ENCODE measurements at places on chromosomes 12 and 14.

GRCh38 chr12:42162193-42162592, 17.5 kb upstream of the GXYLT1 start:
- no peak for DNase-seq

DNA sequence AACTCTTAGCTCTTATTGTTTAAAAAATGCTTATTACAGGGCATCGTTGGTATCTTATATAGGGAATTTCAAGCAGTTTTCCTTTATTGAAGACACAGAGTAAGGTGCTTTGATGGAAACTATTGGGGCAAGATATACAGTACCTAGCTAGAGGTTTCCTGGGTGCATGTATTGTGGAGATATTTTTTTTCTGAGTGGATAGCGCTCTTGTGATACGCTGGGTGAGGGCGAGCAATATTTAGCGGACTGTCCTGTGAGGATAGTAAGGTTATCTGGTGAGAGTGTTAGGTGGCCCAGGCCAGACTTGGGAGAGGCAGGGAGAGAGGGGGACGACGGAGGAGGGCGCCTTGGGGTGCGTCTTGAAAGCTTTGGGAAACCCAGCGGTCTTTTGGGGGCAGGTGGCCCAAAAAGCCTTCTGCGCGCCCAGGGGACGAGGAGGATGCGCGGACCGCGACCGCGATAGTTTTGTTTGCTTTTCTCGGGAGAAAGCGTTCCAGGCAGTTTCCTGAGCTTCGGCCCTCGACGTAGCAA, 596 bp upstream of the BICD1 start:
- DNase-seq: no peak

DNA sequence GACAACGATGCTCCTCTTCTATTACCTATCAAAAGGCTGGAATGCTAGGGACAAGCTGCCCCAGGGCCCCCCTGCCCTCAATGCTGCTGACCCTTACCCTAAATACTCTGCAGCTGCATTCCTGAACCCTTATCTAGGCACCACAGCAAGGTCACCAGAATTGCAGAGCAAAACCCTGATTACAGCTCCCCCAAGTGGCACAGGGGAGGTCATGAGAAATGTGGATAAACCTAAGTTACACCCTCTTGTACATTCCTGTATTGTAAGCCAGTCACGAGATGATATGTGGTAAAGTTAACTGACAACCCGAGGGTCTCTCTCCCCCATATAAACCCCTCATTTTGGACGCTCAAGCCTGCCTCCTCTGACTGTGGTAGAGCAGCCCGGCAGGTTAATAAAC, 411.8 kb upstream of the STXBP6 start:
- no peak for DNase-seq

- no peak for DNase-seq
Measured at GRCh38 chr14:37595809-37596621, 586 bp downstream of the TTC6 start.

DNA sequence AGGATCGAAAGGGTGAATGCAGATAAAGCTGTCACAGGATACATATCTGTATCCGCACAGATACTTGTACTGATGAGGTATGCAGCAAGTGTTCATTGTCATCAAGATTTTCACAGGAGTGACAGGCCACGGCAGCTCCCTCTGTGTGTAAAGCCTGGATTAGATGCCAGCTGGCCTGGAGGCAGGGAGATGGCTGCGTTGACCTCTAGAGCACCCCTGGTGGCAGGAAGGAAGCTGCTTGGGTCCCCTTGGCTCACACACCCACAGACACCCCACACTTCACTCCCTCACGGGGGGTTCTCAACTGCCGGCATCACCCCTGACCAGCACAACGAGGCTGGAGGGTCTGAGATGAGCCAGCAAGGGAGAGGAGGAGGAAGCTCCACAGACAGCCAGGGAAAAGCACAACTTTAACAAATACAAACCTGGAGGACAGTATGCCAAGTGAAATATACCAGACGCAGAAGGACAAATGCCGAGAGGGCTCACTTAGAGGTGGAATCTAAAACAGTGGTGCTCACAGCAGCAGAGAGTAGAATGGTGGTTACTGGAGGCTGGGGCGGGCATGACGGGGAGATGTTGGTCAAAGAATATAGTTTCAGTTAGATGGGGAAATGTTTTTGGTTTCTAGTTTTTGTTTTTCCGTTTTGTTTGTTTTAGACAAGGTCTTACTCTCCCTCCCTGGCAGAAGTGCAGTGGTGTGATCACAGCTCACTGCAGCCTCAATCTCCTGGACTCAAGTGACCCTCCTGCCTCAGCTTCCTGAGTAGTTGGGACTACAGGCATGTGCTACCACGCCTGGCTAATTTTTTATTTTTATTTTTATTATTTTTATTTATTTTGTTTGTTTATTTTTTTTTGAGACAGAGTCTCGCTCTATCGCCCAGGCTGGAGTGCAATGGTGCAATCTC, 45.7 kb downstream of the TEAD4 start:
- no peak for DNase-seq

GRCh38 chr12:24838531-24838950, 110.4 kb downstream of the BCAT1 start:
- no peak for DNase-seq

GRCh38 chr12:115332945-115333344, 649.0 kb upstream of the TBX3 start:
- no peak for DNase-seq

GRCh38 chr12:64053117-64053516, 169.0 kb downstream of the KICS2 start:
- no peak for DNase-seq

GRCh38 chr14:75343911-75344310, 65.3 kb downstream of the FOS start:
- no peak for DNase-seq

DNA sequence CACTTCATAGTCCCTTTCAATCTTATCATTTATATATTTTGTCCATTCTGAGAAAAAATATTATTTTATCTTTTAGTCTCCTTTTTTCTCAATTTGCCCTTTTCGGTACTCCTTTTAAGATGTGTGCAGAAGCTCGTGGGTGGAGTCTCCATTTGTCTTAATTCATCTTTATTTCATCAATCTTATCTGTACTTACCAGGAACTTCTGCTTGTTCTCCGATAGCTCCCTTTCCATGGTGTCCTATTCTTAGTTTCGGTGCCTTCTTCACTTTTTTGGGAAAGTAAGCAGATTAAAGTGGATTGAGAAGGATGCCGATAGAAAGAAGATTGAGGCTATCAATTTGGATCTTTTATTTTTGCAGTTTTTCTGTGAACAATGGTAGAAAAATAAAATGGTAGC, 183.4 kb upstream of the PLEKHA5 start:
- DNase-seq: no peak

- DNase-seq: no peak
Measured at GRCh38 chr12:69484428-69484827, 14.2 kb downstream of the FRS2 start.

- DNase-seq: no peak
Measured at GRCh38 chr14:75155169-75155568, 21.2 kb downstream of the TMED10 start.

- DNase-seq: no peak
Measured at GRCh38 chr12:94516985-94517384, 57.3 kb upstream of the CEP83 start.

- DNase-seq: no peak
Measured at GRCh38 chr12:24280056-24280842, 330.8 kb upstream of the SOX5 start.

GRCh38 chr12:13044002-13044905, at the start of gene FAM234B:
FAM234B (plus strand) TSS chr12:13044381; CDS start chr12:13044404, 23 bp downstream.
- DNase-seq: peak; percentile 63

- no peak for DNase-seq
Measured at GRCh38 chr14:94079891-94080620, 946 bp downstream of the DDX24 start.

DNA sequence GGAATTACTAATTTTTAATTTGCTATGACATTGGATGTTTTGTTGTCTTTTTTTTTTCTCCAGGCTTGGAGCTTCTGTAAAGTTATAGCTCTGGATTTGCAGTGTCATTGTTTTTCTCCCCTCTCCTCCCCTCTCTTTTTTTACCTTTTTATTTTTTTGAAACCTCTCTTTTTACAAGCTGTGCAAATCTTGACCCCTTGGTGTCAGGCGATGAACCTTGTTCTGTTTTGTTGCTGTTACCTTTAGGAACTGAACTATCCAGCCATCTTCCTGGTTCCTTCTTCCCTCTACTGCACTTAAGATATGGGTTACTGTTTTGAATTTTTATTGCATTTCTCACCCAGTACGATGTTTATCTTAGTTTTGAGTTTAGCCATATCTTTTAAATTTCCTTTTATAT, 13.7 kb downstream of the KTN1 start:
- DNase-seq: no peak

GRCh38 chr12:113222730-113223531, 1.7 kb downstream of the TPCN1 start:
- DNase-seq: no peak

DNA sequence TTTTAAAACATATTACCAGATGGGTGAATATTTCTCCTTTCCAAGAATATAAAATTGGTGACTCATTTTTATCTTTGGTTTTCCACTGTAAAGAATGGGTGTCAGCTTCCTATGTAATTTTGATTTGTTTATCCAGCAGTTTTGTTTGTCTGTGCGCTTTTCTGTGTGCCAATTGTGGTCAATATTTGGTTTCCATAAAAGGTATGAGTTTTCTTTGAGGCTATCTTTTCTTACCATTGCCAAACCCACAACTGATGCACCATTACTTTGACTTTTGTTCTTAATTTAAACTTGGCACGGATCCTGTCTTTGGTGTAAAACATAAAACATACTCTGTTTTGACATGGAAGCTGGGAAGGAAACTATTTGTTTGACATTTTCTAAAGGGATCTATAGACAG, 78.8 kb upstream of the NAV3 start:
- no peak for DNase-seq

GRCh38 chr14:59918824-59919569, 947 bp upstream of the LRRC9 start:
- DNase-seq: no peak

DNA sequence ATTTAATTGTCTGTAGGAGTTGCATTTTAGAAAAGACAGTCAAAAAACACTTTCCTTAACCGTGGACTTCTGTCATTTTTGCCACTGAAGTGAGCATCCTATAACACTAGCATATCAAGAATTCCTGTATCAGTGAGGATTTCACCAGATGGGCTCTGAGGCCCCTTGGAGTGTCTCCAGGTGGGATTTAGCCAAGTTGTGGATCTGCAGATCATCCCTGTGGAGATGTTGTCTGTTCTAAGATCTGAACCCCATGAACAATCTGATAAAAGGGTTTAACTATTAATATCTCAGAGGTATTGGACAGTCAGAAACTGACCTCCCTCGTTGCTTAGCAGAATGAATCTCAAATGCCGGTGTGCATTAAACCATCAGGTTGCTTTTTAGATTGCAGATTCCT, 165.0 kb upstream of the SRRM4 start:
- DNase-seq: peak; percentile 57

GRCh38 chr14:65228436-65228835, 126.1 kb upstream of the MAX start:
- DNase-seq: no peak

DNA sequence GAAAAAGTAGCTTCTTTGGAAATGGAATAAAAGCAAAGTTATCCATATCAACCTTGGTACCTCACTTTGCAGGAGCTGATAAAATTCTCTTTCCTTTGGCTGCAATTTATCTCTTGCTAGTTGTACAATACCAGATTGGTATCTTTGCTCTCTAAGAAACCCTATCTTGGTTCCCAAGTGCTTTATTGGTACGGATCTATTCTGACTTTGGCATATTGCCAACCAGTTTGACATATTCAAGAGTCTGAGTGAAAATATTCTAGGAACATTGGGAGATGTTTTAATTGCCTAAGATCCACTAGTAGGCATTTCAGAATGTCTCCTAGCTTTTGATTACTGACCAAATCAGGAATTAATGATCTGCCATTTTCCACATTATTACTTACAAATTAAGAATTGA, 167.2 kb upstream of the ATP2B1 start:
- no peak for DNase-seq

GRCh38 chr14:34496679-34497513, 34.9 kb upstream of the SPTSSA start:
- DNase-seq: peak; percentile 76

DNA sequence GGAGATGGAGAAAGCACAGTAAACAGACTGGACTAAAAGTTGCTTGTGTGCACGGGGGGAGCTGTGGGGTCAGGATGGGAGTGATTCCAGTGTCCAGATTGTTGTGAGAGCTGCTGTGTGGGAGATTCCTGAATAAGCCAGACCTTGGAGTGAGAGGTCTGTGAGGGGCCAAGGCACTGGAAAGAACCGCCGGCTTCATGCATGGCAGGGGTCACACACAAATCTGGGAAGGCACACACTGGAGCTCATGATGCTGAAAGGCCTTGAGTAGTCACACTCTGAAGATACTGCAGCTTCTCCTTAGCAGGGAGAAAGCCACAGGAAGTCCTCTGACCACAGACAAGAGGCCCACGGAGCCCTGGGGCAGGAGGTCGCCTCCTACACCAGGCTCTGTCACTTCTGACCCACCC, 23.1 kb downstream of the ADCY6 start:
- no peak for DNase-seq

DNA sequence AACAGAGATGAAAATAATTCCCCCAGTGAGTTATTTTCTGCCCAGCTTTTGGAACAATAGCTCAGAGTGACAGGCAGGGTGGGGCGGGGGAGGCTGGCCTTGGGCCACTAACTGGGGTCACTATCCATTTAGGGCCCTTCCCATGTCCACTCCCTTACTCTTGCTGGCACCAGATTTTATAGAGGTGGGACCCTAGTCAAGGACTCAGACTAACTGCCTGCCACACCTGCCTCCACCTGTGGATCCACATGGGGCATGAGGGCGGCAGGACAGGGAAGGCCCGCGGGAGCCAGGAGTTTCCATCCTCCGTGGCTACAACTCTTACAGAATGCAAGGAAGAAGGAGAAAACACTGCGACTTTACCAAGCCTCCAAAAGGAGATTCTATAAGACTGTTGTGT, 10.1 kb downstream of the VDR start:
- DNase-seq: no peak

All from caudate nucleus (tissue), 63 donors.